Activated CD8-positive, alpha-beta memory T cell treated with anti-CD3 and anti-CD28 coated beads for 1 hour (primary cell): ENCODE measurements at places on chromosomes 6 and 20.

- peak; percentile 7 for DNase-seq
Observed at GRCh38 chr6:5174244-5174643, 86.5 kb downstream of the LYRM4 start.

- DNase-seq: no peak
Observed at GRCh38 chr20:31670371-31671228, 32.9 kb downstream of the COX4I2 start.

DNA sequence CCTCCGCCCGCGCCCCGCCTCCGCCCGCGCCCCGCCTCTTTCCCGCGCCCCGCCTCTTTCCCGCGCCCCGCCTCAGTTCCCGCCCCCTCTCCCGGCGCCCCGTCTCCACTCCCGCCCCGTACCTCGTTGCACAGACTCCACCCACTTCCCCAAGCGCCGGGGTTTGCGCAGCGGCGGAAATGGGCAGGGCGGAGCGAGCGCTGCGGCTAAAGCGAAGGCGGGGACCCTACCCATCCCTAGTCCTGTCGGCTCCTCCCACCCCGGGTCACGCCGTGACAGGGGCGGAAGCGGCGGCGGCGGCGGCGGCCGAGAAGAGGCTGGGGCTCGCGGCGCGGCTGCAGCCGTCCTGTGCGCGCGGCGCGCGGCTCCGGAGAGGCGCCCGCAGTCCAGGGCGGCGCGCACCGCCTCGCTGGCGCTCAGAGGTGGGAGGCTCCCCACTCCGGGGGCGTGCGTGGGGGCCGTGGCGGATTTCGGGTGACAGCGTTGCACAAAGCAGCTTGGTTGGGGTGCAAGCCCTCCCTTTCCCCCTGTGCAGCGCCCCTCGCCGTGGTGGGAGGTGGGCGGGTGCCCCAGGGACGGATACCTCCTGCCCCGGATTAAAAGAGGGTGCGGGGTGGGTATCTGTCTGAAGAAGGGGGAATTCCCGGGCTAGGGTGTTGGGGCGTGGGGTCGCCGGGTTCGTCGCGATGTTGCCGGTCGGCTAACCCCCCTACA lies at the start of gene KDM1B:
Gene KDM1B (plus strand): TSS at position 273 of the 714 bp plus-strand sequence. CDS start 4,474 bp downstream, outside the sequence.
- DNase-seq: peak; percentile 97

- no peak for DNase-seq
Observed at GRCh38 chr20:50066161-50066834, 46.7 kb downstream of the UBE2V1 start.

- no peak for DNase-seq
Observed at GRCh38 chr20:33298391-33298790, 15.4 kb downstream of the BPIFB1 start.

DNA sequence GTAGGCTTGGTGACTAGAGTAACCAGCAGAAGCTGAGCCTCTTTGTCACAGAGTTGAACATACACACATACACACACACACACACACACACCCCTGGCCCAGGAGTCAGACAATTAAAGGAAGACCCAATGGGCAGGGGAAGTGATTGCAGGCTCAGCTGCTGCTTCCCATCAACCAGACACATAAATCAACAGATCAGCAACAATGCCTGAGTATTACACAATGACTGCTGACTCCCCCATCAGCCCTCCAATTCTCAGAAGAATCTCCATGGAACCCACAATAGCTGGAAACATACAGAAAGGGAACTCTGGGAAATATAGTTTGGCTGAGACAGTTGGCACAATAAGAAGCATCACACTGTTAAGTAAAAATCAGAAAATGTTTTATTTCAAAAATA lies 270.4 kb upstream of the PLCB4 start:
- no peak for DNase-seq

DNA sequence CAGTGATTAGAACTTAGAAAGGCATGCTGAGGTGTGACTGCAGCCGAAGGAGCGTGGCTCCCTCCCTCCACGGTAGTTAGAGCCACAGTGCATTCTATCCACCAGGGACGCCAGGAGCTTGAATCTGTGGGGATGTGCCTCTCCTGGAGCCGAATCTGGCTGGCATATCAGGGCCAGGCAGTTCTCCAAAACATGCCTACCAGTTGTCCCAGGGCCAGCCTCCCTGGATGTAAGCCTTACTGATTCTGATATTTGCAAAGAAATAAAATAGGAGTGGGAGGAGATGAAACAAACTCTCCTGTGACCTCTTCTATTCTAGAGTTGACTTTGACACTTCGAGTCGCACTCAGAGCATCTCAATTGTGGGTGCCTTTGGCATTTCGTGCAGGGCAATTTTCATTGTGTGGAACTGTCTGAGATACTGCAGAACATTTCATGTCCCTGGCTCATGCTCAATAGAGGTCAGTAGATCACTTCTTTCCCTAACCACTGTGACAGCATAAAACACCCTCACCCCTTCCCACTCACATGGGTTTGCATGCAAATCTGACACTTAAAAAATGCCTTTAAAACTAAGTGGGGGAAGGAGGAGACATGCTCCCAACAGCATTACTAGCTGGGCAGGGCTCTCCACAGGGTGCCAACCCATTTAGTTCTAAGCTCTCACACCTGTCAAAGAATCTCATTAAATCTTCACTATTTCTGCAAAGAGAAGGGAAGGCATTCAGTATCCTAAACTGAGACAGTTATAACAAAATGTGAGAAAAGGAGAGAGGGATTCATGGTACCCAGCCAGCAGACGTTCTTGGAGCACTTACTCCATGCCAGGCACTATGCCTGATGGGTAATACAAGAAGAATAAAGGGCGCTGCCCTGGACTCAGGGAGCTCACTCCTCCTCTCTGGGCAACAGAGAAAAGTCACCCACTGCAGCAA lies 378.9 kb downstream of the PREX1 start:
- DNase-seq: no peak
